NCI-H226 (cell line): ENCODE measurements at places on chromosomes 11 and 22.

DNA sequence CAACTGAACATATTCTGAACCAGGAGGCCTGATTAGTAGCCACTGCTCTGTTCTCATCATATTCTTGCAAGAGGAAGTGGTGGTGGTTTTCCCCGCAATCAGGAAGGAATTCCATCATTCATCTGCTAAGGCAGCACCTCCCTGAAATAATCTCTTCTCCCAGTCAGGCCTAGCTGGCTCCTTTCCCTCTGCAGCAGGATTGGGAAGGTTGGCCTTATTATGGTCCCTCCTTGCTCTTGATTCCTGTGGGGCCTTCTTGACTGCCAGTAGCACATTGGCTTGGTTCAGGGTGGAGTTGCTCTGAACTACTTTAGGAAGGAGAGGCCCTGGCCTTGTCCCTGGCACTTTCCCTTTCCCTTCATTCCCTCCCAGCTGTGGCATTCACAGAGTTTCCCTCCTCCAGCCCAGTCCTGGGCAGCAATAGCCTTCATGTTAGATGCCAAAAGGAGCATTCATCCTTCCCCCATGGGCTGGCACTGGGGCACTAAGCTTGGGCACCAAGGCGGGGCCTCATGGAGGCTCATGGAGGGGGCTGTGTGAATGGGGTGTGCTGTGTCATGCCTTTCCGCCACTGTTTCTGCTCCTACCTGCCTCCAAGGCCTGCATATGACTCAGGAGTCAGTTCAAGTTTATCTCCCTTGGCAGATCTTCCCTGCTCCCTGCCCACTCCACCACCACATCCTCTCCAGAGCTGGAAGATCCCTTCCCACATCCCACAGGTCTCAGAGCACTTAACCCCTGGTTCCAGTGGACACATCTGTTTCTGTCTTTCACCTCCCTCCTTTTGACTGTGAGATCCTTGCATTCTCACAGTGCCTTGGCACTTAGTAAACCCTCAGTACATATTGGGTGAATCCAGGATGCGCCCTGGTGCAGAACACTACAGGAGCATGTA is 27.6 kb upstream of the CD44 start:
- DNase-seq = peak; percentile 99

GRCh38 chr11:122363296-122363695 is 247.3 kb upstream of the BLID start:
- DNase-seq = no peak

GRCh38 chr11:2932850-2933251 is 3.6 kb upstream of the PHLDA2 start:
- peak; percentile 50 for DNase-seq

- no peak for DNase-seq
Observed at GRCh38 chr11:44199298-44199697, 103.8 kb downstream of the EXT2 start.

GRCh38 chr22:38766076-38766777 is 10.4 kb upstream of the SUN2 start:
- DNase-seq = peak; percentile 16

GRCh38 chr11:22433094-22433455 is 94.9 kb downstream of the SLC17A6 start:
- DNase-seq = no peak

DNA sequence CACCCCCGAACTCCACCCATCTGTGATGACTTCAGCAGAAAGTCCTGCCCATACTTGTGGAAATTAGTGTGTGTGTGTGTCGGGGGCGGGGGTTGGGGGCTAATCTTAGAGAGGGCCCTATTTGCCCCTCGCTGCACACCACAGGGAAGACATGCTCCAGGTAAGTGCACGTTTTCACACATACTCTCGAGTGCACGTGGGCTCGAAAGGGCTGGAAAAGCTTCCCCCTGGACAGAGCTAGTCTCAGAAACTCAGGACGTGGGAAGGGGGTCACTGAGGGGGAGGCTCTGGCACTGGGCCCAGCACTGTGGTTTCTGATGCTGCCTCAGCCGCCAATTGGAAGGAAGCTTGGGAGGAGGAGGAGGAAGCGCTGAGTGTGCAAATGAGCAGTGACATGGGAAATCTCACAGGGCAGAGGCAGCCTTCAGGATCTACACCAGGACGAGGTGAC is 40.7 kb upstream of the CD82 start:
- no peak for DNase-seq

DNA sequence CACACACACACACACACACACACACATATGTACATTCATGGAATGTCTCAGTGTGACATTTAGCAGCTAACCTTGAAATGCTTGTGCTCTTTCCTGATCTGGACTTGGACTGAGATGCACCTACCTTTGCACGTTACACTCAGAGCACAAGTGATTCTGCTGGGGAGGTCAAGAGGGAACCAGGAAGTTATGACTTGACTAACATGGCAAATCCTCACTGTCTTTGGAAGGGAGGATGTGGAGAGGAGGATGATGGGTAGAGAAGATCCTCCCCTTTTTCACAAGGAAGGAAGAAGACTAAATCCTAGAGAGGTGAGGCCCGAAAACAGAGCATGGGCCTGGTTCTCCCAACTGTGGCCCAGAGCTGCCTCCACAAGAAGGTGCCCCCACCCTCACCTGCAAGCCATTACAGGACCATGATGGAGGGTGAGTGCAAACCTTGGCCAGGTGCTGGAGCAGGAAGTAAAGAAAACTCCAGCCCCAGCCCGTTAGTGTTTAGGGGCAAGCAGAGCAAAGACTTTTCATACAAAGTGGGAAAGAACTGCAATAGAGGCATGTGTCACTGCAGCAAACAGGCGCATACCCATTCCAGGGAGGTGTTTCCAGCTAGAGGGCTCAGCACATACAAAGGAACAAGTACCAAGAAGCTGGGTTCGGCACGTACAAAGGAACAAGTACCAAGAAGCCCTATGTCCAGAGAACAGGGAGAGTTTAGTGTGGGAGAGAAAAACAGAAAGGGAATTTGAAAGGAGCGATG is 26.4 kb downstream of the SCN4B start:
- DNase-seq = peak; percentile 21

GRCh38 chr11:102223859-102224258 is 93.4 kb upstream of the BIRC3 start:
- no peak for DNase-seq
